ENCODE measurements at places on chromosomes 4 and X. TPM values are rescaled to one million over a fixed set of nuclear protein-coding genes. Genes with fewer than 3 reads are reported as not detected.

DNA sequence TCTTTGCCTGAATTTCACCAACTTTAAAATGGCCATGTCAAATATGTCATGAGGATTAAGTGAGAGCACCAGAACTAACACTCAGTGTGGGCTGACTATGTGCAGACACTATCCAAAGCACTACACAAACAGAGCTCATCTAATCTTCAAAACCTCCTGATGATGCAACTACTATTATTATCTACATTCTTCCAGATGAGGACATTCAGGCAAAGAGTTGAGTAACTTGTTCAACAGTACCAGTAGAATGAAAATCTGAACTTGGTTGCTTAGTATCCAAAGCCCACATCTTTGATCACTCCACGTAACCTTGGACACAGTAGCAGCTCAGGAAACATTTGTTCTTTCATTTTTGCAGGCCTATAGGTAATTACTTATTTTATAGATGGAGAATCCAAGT lies 90.1 kb downstream of the ATP8A1 start:
- no peaks in the 10 kb centered on the region for H3K4me1 ChIP-seq
- DNase-seq, result no peak
- no peak overlapping the region for H3K4me3 ChIP-seq
- H3K27me3 ChIP-seq, result no peaks in the 10 kb centered on the region

DNA sequence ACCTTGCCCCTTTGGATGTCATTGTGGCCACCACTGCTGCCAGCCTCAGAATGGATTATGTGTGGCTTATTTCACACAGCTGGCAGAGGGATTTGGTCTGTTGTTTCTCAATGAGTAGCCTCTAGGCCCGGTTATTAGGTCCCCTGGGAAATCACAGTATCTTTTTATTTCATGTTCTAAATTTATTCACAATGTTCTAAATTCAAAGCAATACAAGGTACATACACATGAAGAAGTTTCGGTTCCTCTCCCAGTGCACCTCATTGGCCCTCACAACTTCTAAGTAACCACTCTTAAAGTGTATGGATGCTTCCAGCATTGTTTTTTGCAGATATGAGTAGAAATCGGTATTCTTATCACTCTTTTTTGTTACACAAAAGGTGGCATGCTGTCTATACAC lies 262.7 kb downstream of the RCHY1 start:
- H3K27ac ChIP-seq, result no peak overlapping the region
- no peaks in the 10 kb centered on the region for H3K36me3 ChIP-seq
- peaks cover 7% of the 10 kb centered on the region for H3K4me1 ChIP-seq
- H3K27me3 ChIP-seq, result no peaks in the 10 kb centered on the region
- DNase-seq, result no peak

DNA sequence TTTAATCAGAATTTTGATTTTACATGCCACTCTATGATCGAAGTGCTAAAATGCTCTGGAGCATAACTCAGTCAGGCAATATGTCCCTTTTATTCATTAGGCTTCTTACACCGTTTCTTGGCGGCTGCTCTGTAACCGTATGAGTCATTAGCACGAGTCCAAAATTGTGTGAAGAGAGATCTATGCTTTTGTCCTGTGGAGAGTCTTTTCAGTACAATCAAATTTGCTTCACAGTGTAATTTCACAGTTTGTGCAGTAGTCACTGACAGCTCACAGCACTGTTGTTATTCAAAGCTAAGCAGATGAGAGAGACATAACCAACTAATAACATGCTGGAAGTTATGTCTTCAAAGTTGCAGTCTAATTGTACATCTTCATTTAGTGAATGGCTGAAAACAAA lies 167.8 kb downstream of the PCDH10 start:
- DNase-seq, result no peak
- H3K36me3 ChIP-seq, result no peaks in the 10 kb centered on the region
- H3K4me3 ChIP-seq, result no peak overlapping the region
- H3K27me3 ChIP-seq, result no peaks in the 10 kb centered on the region
- H3K27ac ChIP-seq, result no peak overlapping the region

MID1 gene
- 9.4 TPM for total RNA-seq

GRCh38 chr4:89099034-89099433 lies 12.3 kb upstream of the TIGD2 start:
- no peaks in the 10 kb centered on the region for H3K27me3 ChIP-seq
- no peak for DNase-seq
- no peaks in the 10 kb centered on the region for H3K36me3 ChIP-seq
- H3K4me1 ChIP-seq, result no peaks in the 10 kb centered on the region

CCDC158 gene
- 0.53 TPM for total RNA-seq

DNA sequence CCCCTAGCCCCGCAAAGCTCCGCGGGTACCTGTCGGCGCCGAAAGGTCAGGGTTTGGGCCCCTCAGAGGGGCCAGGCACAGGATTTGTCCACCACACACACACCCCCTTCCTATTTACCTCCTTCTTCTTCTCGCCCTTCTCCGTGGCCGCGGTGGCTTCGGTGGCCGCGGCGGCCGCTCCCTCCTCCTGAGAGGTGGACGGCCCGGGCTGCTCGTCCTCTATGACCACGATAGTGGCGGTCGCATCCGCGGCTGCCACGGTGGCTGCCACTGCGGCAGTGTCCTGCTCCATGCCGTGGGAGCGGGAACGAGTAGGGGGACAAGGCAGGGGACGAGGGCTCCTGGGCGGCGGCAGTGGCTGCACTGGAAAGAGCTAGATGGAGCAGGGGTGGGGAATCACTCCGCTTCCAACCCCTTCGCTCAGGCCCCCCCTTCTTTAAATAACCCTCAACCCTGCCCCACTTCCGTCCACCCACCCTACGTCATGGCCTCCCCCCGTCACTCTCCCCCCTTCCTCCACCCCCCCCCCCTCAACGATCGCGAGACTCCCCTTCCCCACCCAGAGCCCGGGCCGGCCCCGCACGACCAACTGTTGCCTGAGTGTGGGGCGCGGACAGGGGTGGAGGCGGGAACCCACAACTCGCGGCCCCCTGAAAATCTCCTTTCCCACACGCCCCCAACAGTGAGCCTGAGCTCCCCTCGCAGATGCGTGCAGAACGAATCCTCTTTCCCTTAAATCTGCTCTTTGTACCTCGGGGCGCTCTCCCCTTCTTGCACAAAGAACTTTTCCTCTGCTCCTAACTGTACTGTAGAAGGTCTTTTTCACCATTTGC lies at the start of gene SMARCA1:
Gene SMARCA1 (minus strand): TSS at position 412 of the 833 bp plus-strand sequence. CDS start 120 bp downstream, at position 292.
- no peaks in the 10 kb centered on the region for H3K27me3 ChIP-seq
- DNase-seq, result peak; percentile 64
- H3K27ac ChIP-seq, result no peak within 1 kb of the TSS
- H3K36me3 ChIP-seq, result peaks cover 3% of the 10 kb centered on the region
- peak within 1 kb of the TSS; percentile 78 for H3K4me3 ChIP-seq
